Endothelial cell of umbilical vein (primary cell): ENCODE measurements at places on chromosomes 3 and 15. TPM values are rescaled to one million over a fixed set of nuclear protein-coding genes. Genes with fewer than 3 reads are reported as not detected.

Gene CERS3
- not detected in 2 replicates for total RNA-seq

GRCh38 chr3:186382217-186382885, 20.3 kb upstream of the DGKG start:
- no peak overlapping the region for H3K27ac ChIP-seq
- H3K4me3 ChIP-seq: no peak overlapping the region
- no peaks in the 10 kb centered on the region for H3K36me3 ChIP-seq

GRCh38 chr3:2948882-2949281, 161.3 kb downstream of the IL5RA start:
- H3K27me3 ChIP-seq: no peaks in the 10 kb centered on the region
- H3K4me1 ChIP-seq: no peaks in the 10 kb centered on the region
- no peak overlapping the region for H3K27ac ChIP-seq
- no peak overlapping the region for H3K4me3 ChIP-seq
- no peak for DNase-seq
- no peaks in the 10 kb centered on the region for H3K36me3 ChIP-seq

DNA sequence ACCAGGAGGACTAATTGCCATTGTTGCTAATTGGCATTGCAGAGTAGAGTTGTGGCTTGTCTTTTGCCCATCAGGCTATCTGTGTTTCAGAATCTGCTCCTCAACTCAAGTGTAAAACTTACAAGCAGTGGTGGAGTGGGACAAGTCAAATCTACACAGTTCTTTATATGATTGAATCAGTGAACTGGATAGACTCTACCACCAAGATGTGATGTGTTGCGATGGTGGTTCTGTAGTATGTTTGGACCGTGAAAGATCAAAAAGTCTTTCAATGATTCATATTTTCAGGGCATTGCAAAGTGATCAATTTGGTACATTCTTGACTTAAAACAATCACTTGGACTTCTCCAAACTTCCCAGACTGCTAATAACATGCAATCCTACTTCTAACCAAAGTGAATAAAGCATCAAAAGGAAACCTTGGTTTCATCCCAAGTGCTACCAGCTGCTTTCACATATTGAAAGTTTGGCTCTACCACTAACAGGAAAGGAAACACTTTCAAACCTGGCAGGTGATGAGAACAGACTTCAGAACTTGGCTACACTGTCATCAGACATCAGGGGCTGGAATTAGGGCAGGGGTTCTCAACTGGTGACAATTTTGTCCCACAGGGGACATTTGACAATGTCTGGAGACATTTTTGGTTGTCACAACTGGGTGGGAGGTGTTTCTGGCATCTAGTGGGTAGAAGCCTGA, 844.7 kb upstream of the CFAP20DC start:
- H3K27me3 ChIP-seq: no peaks in the 10 kb centered on the region
- DNase-seq: no peak
- H3K4me3 ChIP-seq: no peak overlapping the region
